ENCODE measurements at places on chromosomes 7 and 10.

GRCh38 chr10:32793033-32793432 lies 165.0 kb downstream of the ITGB1 start:
- no peak for DNase-seq

DNA sequence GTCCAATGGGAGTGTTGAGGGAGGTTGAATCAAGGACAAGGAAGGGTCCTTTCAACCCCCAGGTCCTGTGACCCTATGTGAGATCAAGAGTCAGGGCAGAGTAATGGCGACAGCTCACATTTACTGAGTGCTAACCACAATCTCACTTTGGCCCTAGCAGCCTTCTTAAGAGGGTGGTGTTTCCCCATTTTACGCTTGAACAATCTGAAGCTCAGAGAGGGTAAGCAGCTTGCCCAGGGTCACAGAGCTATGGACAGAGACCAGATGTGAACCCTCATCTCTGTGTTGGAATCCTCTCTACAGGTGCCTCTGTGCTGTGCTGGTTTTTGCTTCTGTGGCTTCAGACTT lies 102.0 kb downstream of the GRK5 start:
- DNase-seq: no peak

GRCh38 chr10:909831-910230 lies 21.7 kb downstream of the LARP4B start:
- peak; percentile 68 for DNase-seq

GRCh38 chr7:46059308-46060020 lies 138.4 kb upstream of the IGFBP3 start:
- no peak for DNase-seq

GRCh38 chr10:88553116-88553752 lies 29.9 kb downstream of the RNLS start:
- peak; percentile 65 for DNase-seq

DNA sequence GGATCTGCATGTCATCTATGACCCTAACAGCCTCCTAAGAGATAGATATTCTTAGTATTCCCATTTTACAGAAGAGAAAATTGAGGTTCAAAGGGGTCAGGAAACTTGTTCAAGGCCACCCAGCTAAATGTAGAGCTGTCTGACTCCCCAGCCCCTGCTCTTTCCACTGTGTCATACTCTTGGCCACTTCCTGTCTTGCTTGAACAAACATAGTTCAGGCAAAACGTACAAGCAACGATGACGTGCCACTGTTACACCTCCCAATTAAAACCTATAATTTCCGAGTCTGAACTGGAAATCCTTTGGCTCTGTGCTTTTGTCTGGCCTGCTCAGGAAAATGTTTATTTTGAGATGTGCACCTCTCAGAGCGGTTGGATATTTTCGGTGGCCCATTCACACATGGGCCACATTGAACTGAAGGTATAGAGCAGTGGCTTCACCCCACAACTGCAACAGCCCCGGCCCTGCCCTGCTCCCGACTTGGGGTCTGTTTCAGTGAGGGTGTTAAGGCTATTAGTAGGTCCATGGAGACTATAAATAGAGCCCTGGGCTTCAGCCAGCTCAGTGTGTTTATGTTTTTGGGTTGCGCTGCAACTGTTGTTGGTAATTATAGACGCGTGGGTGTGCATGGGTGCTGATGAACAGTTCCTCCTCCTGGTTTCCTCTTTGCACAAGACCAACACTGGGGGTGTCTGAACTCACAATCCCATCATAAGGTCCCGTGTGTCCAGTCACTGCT lies 172.3 kb upstream of the ADO start:
- DNase-seq: no peak

GRCh38 chr10:80448209-80448942 lies 5.7 kb upstream of the TSPAN14 start:
- no peak for DNase-seq

- no peak for DNase-seq
These were observed 57.8 kb downstream of the EBLN1 start for GRCh38 chr10:22159979-22160378.

DNA sequence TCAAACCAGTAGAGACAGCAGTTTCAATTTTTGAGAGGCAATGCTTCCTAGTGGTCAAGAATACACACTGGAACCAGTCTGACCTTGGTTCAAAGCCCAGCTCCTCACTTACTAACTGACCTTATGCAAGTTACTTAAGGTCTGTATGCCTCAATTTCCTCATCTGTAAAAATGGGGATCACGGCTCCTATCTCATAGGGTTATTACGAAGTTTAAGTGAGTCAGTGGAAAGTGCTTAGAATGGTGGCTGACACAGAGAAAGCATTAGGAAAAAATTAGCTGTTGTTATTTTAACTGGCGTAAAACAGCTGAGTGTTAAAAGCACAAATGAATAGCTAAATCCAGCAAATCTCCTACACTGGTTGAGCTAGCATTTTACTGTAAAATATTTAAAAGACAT lies 162.4 kb upstream of the LAMB4 start:
- DNase-seq: no peak

DNA sequence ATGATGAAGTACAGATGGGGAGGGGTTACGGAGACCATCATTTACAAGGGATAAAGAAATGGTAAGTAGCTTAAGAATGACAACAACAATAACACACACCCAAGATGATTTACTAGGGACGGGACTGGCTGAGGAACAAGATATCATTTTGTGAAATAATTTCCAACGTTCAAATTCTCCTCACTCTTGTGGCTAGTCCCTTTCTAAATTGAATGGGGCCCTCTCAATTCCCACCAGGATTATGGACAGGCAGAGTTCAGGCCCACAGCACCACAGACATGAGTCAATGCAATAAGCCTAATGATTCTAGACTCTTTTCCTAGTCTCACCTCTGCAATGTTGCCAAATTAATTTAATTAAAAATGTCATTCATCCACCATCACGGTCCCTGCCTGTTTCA lies 448.1 kb downstream of the KCNMA1 start:
- no peak for DNase-seq

DNA sequence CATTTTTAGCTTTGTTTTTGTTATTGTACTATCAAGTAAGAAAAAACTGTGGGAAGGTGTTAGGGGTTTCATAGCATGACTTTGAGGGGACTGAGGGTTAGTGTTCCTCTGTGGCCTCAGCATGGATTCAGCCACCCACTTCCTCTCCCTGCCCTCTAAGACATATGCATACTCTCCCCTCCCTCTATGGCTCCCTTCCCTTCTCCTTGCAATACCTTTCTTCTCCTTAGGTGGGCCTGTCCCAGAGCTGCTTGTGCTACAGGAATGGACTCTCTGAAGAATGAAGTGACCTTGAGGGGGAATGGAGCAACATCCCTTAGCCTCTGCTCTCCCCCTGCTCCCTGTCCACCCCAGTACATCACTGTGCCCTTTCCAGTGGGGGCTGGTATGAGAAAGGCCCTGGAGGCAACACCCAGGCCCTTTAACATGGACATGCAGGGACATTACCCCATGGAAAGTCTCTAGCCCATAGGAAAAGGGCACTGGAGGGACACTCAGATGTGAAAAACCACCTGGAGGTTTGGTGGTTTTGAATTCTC lies 22.4 kb downstream of the CDH23 start:
- no peak for DNase-seq

GRCh38 chr10:4278186-4278585 lies 493.2 kb upstream of the KLF6 start:
- DNase-seq: no peak

DNA sequence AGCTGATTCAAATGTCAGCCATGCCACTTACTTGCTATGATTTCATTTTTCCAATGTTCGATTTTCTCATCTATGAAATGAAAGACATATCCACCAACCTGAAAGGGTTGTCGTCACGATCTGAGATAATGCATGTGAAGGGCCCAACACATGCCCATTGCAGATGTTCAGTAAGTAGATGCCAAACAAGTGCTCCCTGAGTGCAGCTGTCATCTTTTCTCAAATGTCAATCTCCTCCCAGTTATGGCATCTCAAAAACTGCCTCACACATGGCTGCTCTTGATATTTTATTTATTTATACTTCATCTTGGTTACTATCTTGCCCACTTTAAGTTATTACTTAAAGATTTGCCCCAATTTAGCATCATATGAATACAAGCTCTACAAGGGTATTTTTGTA lies 16.8 kb downstream of the CPEB3 start:
- DNase-seq: no peak

DNA sequence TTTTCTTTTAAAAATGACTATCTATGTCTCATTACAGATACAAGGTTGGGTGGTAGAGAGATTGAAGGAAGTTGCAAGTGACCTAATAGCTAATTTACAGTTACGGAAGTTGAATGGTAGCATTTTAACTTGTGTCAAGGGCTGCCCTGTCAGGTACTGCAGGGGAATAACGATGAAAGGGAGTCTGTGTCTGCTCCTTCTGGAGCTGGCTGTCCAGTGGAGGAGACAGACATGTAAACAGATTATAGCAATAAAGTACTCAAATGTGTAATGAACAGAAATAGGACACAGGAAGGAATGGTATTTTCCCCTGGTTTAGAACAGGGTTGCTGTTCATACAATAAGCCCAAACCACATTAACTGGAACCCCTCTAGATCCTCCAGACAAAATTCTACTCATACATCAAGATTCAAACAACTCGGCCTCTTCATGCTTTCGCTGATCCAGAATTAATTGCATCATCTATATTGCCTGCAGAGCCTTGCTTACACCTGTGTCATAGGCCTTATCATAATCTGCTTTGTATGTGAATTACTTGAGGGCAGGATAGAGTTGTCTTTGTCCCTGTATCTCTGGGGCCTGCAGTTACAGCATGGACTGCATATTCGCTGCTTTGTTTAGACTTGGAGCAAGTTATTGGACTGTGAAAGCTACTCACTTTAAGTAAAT lies 42.8 kb downstream of the AUTS2 start:
- DNase-seq: peak; percentile 50

DNA sequence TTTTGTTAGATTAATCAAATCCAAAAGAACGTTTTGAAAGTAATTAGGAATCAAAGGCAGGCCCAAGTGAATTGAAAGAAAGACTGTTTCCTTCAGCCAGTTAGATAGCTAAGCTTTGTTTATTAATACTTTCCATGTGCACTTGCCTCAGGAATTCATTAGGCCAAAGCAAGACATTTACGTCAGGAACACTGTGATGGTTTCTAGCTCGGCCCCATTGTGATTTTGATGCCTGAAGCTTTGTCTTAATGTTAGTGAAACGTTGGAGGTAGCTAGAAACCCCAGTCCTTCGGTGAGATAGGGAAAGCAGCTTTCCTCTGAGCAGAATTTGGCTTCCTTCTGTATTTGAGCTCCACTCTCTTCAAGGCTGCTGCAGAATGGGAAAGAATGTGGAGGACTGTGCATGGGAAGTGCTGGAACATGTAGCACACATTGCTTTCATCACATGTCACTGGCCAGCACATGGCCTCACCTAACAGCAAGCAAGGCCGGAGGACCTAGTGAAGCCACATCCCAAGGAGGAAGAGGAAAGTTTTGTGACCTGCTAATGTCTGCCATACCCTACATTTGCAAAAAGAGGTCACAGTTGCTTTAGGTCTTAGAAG lies 64.1 kb downstream of the PCGF5 start:
- DNase-seq: no peak
